ENCODE measurements at places on chromosomes 5 and 9.

DNA sequence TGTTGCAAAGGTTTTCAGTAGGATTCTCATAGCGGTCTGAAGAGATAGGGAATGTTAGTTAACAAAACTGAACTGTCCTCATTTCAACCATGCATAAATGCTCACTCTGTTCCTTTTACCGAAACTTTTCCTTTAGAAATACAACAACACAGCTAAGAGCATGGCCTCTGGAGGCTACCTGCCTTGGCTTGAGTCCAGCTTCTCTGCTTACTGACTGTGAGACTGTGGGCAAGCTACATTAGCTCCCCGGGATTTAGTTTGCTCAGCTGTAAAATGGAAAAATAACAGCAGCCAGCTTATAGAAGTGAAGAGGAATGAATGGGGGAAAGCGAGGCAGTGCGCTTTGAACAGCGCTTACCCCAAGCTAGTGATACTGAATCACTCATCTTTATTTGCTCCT lies 507.9 kb upstream of the DAP start:
- DNase-seq: no peak

- DNase-seq: no peak
These were observed 88.8 kb downstream of the NR3C1 start for GRCh38 chr5:143314659-143315058.

GRCh38 chr9:127664678-127665507 lies 41.9 kb upstream of the CFAP157 start:
- no peak for DNase-seq

GRCh38 chr5:71601222-71602026 lies 14.3 kb downstream of the MCCC2 start:
- DNase-seq: peak; percentile 43

- no peak for DNase-seq
These were observed 148.5 kb upstream of the ALDH1B1 start for GRCh38 chr9:38243993-38244392.

Measured in stimulated activated CD8-positive, alpha-beta memory T cell treated with anti-CD3 and anti-CD28 coated beads, Interleukin-4, amount 100 ng/mL, for 1 hour (primary cell).